ENCODE measurements at places on chromosomes 2 and 18.
A peak's percentile ranks its signal among the peaks of the same experiment; 100 is the strongest.

DNA sequence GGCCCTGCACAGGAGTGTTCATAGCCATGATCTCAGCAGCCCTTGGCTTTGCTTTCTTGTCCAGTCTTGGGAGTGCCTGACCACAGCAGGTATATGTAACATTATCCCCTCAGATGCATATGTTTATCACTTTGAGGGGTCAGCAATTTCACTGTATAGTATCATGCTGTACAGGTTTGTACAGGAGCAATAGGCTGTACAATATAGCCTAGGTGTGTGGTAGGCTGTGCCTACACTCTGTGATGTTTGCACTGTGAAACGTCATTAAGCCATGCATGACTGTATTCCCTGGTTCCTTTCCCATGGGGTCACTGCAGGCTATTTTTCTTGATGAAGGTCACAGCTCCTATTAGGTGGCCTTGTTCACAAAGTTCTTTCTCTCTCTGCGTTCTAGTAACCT is 4.7 kb upstream of the IL36G start:
- no peak for DNase-seq

DNA sequence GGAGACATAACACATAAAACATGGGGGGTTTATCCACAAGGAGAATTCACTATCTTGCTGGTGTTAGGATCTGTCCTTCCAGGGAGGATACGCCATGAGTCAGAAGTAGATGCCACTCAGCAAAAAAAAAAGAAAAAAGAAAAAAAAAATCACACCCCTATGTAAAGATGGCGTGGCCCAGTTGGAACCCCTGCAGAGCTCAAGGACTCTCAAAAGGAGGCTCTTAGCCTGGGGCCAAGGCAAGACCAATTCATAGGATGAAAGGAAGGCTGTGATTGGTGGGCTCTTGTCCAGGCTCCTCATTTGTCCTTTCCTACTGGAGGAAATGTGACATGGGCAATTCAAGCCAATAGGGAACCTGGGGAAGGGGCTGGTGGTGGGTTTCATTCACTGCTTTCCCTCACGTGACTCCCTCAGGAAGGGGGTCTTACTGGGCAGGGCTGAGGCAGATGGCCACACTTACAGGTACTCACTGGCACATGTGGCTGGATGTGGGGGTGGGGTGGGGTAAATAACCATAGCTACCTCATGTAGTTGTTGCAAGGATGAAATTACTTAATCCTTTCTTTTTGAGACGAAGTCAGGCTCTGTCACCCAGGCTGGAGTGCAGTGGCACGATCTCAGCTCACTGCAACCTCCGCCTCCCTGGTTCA is 38.7 kb upstream of the HAAO start:
- no peak for DNase-seq

DNA sequence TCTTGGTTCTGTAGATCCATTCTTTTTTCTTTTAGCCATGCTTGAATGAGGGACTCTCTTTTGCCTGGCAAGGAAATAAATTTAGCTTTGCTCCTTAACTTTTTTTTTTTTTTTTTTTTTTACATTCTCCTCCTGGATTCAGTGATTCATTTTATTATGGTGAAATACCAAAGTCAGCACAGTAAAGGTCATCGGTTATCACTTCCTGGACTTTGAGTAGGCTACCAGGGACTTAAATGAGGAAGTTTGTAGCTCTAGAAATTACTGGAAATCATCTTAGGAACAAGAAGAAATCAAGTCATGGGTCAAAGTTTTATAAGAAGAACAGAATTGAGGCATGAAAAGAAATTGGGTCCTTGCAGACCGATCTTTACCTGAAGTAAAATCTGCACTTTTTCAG is 75.0 kb downstream of the SOCS6 start:
- DNase-seq = no peak

DNA sequence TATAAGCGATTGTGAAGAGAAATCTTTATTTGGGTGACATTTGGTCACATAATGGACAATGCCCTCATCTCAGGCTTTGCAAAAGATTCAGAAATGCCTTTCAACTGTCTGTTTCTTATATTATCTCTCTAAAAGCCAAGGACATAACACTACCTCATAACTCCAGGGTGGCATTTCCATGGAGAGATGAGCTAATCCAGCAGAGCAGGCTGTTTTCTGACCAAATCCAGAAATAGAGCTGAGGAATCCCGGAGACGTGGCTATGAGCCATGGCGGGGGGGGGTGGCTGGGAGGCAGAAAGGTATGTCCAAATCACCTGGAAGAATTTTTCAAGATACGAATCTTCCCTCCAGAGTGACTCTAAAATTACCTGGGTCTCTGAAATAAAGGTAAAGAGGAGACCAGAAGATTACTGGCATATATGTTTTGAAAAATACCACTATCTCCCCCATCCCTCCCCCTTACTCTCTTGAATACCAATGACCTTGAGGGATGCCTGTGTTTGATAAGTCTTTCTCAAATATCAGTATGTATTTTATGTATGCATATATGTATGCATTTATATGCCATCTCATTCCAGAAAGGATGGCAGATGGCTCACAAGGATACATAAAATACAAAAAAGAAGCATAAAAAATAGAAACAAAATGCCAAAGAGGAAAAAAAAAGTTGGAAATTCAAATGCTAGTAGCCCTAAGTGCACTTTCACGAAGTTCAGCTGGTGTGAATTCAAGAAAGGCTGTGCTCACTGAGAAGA is 296.0 kb upstream of the MGAT5 start:
- no peak for DNase-seq

GRCh38 chr2:61144697-61145268 is 17.2 kb upstream of the C2orf74 start:
- peak; percentile 99 for DNase-seq

DNA sequence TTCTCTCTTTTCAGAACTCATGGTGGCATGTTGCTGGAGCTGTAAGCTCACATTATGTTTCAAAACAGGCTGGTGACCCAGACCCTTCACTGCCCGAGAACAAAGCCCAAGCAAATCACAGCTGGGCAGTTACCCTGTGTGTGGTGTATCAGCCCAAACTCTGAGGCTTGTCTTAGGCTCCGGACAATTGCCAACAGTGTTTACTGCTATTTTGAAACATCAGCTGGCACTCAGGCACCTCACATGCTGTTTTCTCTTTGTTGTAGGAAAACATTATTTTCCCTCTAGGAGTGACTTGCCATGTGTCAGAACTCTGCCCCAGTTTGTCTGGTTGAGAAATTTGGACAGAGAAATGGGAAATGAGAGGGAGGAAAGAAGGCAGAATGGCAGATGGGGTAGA is 237.6 kb upstream of the APCDD1 start:
- DNase-seq = no peak

GRCh38 chr2:223894968-223895367 is 50.2 kb downstream of the WDFY1 start:
- DNase-seq = no peak

DNA sequence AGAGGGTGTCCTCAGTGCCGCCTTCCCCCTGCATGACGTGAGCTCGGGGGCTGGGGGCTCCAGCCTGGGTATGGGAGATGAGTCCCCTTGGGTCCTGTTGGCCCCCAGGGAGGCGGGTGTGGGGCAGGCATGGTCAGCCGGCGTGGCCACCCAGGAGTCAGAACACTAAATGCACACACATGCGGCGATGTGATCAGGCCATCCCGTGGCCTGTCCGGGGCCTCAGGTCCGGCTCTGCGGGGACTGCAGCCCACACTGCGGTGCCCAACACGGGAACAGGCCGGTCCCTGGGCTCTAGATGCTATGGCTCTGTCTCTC is 13.8 kb downstream of the ANO7 start:
- DNase-seq = no peak

GRCh38 chr2:218732052-218732760 is 21.6 kb downstream of the TTLL4 start:
- DNase-seq = no peak

DNA sequence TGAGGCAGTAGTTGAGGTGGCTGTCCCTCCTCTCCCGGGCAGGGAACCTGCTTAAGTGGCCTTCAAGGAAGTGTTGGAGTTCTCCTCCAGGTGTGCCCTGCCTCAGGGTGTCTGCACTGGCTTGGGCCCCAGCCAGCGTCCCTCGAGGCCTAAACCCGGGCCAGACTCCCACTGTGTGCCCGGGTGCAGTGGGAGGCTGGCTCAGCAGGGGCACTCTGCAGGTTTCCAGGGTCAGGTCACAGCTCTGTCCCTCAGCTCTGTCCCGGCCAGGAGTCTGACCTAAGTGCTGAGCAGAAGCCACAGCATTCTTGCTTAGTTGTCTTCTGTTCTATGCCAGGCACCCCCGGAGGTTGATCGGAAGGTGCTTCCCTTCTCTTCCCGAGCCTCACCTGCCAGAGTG is 69.0 kb upstream of the OTOS start:
- no peak for DNase-seq

All from COR-L47 (cell line).